Uterus (tissue), 4 donors: ENCODE measurements at places on chromosomes 2 and 18. TPM values are rescaled to one million over a fixed set of nuclear protein-coding genes. Genes with fewer than 3 reads are reported as not detected.

DNA sequence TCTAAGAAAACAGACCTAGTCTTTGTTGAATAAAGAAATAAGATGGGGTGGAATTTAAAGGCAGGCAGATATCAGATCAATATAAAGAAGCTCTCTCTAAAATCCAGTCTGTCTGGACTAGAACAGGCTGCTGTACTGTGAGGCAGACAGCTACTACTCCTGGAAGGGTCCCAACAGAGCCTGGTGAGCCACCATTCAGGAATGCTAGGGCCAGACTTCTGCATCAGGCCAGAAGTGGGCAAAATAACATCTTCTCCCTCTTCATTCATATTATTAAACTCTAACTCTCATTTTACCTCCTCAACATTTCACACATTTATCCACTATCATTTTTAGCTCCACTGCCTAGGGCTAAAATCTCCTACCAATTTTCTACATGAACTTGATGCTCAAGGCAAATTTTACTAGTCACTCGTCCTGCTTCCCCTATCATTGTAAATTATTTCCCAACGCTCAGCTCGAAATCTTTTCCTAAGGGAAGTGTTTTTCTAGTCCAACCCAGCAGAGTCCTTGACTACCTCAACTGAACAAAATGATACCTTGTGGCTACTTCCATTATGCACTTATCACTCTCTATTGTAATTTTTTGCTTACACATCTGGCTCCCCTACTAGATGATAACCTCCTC is 45.2 kb upstream of the GLS start:
- peak; percentile 62 for DNase-seq

DNA sequence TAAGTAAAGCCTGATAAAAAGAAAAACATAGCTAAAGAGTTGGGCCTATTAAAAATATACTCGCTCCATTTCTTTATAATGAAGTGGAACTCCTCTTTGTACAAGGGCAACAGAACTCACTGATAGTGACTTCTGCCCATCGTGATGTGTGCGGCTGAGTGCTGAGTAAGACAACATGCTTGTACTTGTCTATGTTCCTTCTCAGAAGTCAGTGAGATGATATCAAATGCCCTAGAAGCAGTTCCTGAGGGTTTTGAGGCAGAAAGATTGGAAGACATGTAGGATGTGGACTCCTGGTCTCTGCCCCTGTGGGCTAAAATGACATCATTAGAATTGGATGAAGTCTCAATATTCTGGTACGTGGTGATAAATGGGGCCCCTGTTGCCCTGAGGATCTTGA is 73.8 kb downstream of the USP40 start:
- no peak for DNase-seq

DNA sequence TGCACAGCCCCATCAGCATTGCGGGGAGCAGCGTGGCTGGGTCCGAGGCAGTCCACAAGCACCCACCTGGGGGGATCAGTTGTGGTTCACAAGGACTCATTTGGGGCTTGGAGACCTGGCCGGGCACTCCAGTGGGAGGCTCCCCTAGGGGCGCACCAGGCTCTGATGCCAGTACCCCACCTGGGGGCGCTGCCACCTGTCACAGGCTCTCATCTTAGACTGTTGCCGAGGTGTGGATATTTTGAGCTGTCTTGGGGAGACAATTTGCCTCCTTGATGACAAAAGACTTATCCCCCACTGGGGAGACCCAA is 3.0 kb downstream of the ADRA2B start:
- no peak for DNase-seq

SNX17 gene
- 91.5 TPM for total RNA-seq

GRCh38 chr2:109344270-109344805 is 215.3 kb downstream of the SH3RF3 start:
- no peak for DNase-seq
